ENCODE measurements at places on chromosomes 4 and X.

DNA sequence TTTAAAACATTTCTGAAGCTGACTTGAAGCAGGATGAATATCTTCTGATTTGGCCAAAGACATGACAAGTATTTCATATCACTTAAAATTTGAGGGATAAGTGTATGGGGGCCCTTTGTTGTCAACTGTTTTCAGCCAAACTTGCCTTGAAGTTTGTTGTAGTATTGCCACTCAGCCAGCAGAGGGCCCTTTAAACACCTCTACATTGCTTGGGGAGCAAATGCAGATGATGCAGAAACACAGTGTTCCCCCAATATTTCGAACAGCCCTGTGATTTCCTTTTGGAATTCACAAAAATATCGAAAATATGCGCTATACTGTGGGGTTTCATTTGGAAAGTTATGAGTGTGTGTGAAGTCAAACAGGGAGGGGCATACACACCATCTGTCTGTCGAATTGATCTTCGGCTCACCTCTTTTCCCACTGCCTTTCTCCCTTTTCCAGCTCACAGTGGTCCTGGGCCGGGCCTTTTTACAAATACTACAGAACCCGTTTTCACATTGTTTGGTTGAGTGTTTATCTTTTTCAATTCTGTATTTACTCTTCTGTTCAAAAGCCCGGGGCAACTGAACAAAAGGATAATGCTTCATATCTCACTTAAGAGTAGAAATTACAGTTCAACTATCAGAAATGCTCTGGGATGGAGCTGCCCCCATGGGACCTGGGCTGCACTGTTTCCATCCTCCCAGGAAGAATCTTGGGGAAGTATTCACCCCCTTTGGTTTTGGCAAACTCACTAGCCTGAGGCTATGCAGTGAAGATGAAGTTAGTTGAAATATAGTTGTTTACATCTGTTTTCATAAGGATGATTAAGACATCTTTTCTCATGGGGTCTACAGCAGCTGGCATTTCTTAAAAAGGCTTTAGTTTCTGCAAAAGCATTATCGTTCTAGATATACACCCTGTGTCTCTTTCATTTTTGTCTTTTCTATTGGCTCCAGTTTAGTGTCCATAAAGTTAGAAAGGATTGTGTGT lies 137.6 kb downstream of the EGF start:
- peak; percentile 31 for DNase-seq

DNA sequence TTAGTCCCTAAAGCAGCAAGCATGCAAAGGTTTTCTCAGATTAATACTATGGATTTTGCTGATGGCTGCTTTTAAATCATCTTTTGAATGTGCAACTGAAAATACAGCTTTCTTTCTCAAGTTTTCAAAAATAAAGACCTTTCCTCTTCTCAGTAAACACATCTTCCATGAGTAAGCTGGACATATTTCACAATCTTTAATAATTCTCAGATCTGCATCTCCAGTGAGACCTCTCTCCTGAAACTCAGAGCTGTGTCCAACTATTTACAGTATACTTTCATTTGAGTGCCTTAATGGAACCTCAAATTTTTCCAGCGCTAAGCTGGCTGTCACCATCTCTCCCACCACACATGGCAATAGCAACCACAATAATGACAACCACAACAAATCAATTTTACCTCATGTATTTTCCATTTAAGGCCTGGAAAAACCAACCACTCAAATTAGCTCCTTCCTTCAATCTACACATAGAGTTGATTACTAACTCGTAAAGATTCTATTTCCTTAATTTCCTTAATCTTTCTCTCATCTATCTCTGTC lies 192.4 kb upstream of the RPL34 start:
- DNase-seq: no peak

DNA sequence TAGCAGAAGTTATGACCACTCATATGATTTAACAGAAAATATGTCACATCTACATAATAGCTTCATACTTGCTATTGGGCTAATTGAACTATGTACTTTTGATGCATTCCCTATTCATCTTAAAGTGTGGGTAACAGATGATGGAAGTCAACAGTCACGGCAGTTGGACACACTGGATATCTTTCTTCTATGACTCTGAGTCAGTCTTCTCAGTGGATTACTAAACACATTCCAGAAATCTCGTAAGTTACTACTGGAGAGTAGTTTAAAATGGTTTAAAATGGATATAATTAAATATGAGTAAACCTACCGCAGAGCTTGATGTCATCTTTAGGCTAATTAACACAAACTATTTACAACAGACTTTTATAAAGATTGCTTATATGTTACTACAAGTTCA lies 30.1 kb upstream of the CFAP299 start:
- no peak for DNase-seq

- DNase-seq: no peak
These were observed 440.1 kb downstream of the AFF2 start for GRCh38 chrX:148940411-148940996.

DNA sequence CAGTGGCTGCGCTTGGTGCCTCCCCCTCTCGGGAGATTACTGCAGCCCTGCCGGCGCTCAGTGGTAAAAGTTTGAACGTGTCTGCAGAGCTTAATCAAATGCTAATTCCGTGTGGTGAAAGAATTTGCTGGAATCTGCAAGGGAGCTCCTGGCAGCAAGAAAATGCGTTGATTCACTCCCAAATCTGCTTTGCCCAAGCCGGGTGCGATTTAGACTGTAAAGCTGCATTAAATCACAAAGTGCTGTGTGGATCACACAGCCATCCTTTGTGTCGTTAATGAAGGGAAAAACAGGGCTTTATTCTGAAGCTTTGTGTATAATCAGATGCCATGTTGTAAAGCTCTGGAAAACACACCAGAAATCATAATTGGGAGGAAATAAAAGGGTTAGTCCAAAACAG lies 444.1 kb downstream of the BCOR start:
- DNase-seq: no peak

GRCh38 chr4:42415281-42415680 lies 18.0 kb downstream of the SHISA3 start:
- DNase-seq: no peak

DNA sequence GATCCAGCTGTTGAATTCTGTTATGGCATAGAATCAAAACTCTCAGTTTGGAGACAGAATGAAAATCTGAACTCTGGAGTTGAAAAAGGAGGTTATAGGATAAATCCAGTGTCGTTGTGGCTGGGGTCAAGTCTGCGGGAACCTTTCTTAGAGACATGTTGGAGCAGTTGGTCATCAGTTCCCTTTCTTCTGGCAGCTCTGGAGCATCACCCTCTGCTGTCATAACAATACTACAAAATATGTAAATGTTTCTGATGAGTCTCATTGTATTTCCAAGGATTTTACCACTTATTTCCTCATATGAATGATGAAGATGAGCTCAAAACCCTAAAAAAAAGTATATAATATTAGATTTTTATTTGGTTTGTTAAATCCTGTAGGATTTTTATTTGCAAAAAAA lies 7.5 kb downstream of the TLR10 start:
- no peak for DNase-seq

DNA sequence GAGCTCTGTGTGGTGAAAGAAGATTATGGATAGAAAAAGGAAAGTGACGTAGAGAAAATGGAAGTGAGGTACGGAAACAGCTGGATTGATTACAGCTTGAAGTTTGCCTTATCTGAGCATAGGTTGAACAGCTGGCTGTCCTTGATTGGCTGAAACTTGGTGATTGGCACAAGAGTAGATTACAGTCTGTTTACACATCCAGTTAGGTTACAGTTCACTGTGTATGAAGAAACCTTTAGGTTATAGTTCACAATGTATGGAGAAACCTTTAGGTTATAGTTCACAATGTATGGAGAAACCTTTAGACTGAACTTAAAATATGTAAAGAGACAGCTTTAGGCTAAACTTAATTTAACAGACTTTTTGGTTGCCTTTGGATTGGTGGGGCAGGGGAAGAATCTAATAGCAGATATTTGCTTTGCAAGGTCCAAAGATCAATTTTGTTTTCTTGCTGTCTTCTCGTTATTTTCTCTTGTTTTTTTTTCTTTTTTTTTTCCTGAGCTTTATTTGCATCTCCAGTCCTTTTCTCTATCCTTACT lies 15.6 kb upstream of the ART3 start:
- no peak for DNase-seq

DNA sequence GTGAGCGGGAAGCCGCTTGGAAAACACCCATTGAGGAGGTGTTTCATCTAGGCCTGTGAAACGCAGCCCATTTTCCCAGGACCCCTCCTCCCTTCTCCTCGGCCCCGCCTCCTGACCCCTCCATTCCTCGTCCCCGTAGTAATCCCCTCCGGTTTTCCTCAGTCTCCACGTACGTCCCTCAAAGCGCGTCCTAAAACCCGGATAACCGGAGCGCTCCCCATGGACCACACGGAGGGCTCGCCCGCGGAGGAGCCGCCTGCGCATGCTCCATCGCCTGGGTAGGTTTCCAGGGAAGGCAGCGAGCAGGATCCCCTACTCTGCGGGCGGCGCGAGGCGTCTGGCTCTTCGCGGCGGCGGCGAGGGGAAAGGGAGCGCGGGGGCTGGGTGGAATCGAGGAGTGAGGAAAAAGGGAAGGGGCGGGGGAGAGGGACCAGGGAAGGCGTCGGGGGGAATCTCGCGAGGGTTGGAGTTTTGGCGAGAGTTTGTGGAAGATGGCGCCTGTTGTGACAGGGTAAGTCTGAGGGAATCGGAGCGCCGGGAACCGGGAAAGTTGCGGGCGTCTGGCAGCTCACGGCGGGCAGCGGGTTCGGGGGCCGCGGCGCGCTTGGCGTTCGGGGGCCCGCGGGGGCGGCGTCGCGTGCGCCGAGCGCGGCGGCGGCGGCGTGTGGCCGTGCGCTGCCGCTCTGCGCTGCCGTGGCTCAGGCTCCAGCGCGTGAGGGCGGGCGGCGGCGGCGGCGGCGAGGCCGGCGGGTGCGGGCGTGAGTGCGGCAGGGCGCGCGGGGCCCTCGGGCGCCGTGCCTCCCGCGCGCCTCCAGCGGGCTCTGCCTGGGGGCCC lies at the start of gene RBPJ:
TSS of gene RBPJ (plus strand) at position 477 of the 835 bp plus-strand sequence. CDS start at position 492, 15 bp downstream.
- DNase-seq: peak; percentile 66

DNA sequence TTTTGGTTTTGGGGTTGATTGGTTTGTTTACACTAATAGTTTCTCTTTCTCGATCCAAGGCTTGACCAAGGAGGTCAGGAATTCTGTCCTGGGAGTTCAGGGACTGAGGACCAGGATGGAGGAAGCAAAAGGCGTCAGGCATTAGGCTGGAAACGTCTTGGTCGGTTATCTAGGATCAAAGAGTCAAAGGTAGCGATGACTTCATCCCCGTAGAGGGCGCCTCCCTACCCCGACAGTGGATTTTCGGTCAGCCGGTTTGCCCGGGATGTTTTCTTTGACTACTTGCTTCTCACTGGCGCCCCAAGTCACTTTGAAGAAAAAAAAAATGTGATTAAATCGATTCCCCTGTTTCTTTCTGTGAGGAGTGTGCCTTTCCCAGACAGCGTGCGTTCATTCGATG lies 980 bp upstream of the FHDC1 start:
- DNase-seq: no peak

- DNase-seq: no peak
These were observed 46.4 kb downstream of the SGMS2 start for GRCh38 chr4:107870916-107871786.

GRCh38 chrX:100404851-100405250 lies 5.2 kb downstream of the PCDH19 start:
- DNase-seq: no peak

- no peak for DNase-seq
These were observed 60.5 kb upstream of the TAB3 start for GRCh38 chrX:30949554-30949953.

DNA sequence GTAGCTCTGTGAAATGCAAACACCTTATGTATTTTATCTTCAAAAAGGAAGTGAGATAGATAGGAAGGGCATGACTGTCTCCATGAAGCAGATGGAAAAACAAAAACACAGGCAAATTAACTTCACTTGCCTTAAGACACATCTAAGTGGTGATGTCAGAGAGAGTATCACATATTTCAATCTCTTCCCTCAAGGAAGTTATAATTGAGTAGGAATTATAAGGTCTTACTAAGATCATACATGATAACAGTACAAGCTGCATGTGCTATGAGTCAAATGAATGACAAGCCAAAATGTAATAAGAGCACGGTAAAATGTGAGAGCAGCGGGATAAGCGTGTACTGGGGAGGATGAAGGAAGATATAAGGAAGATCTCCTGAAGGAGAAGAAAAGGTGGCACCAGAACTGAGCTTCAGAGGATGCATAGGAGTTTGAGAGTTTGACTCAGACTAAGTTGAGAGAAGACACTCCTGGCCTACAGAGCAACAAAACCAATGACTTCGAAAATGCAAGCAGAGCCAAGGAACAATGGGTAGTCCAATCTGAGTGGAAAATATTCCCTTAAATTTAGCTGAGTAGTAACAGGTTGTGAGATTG lies 43.3 kb upstream of the GALNT7 start:
- DNase-seq: no peak

Measured in stimulated activated CD8-positive, alpha-beta memory T cell treated with anti-CD3 and anti-CD28 coated beads, Interleukin-2, amount 100 ng/mL, for 1 hour (primary cell).